Stimulated activated CD8-positive, alpha-beta memory T cell treated with anti-CD3 and anti-CD28 coated beads, Interleukin-15, amount 100 ng/mL, for 4 hours (primary cell): ENCODE measurements at places on chromosomes 1 and 21.

- DNase-seq = no peak
Observed at GRCh38 chr1:16717336-16718098, 22.8 kb upstream of the RNU1-4 start.

GRCh38 chr1:205610036-205610435 is 21.8 kb downstream of the ELK4 start:
- no peak for DNase-seq

GRCh38 chr1:234776256-234776875 is 166.4 kb upstream of the IRF2BP2 start:
- no peak for DNase-seq

- DNase-seq = no peak
Observed at GRCh38 chr1:161069241-161069640, 450 bp downstream of the ARHGAP30 start.

- DNase-seq = no peak
Observed at GRCh38 chr1:175192111-175192629, 406 bp downstream of the KIAA0040 start.

DNA sequence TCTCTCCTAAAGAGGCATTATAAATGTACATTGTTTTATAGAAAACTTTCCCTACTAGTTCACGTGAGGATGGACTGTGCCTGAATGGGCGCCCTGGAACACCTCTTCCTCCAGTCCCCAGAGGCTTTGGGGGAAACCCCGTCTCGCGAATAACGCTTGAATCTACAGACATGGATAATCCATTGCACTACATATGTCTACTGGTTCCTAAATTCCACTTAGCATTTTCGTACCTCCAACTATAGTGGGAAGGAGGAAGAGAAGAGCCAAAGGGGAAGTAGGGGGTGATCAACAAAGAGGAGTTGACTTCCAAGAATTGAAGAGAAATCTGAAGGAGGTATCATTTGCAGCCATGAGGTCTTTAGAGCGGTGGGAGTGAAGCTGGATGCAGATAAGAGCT is 11.1 kb downstream of the BARHL2 start:
- no peak for DNase-seq

DNA sequence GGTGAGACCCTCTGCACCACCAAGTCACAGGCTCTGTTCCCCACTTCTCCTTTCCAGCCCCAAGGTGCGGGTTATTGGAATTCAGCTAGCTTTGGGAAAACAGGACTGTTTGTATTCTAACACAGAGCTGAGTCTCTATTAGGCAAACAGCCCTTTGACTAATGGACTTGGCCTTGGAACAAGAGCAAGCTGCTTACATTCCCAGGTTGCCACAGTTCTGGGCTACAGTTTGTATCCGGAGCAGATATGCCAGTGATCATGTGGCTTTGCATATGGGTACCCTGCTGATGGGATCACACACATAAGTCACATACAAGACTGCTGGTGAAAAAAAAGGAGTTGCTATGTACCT is 110.5 kb upstream of the COA6 start:
- DNase-seq = no peak

GRCh38 chr1:223750730-223751570 is 38.6 kb downstream of the CAPN2 start:
- DNase-seq = no peak
